Endothelial cell of umbilical vein (primary cell): ENCODE measurements at places on chromosomes 6 and 20. TPM values are rescaled to one million over a fixed set of nuclear protein-coding genes. Genes with fewer than 3 reads are reported as not detected.

Gene MCHR2
- not detected in 2 replicates for polyA plus RNA-seq

DNA sequence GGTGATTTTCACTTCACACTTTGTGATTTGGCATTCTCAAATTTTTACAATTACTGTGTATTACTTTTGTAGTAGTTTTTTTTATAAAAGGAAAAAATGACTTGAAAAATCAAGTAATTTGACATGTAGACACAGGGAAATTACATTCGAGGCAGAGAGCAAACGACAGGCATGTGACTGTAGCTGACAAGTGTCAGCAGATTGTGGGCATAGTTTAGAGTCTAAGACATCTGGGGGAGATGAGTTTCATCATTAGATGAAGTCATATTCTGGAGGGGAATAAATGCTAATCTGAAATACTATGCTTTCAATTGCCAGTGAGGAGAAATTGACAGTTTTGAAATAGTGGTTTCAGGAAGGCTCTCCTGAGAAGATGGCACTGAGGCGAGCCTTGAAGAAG is 126.0 kb downstream of the MTHFD1L start:
- DNase-seq: no peak

DNA sequence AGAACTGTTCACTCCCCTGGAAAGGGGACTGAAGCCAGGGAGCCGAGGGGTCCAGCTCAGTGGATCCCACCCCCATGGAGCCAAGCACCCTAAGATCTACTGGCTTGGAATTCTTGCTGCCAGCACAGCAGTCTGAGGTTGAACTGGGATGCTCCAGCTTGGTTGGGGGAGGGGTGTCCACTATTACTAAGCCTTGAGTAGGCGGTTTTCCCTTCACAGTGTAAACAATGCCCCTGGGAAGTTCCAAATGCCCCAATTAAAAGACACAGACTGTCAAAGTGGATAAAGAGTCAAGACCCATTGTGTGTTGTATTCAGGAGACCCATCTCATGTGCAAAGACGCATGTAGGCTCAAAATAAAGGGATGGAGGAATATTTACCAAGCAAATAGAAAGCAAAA is 150.2 kb downstream of the LPA start:
- DNase-seq: no peak

DNA sequence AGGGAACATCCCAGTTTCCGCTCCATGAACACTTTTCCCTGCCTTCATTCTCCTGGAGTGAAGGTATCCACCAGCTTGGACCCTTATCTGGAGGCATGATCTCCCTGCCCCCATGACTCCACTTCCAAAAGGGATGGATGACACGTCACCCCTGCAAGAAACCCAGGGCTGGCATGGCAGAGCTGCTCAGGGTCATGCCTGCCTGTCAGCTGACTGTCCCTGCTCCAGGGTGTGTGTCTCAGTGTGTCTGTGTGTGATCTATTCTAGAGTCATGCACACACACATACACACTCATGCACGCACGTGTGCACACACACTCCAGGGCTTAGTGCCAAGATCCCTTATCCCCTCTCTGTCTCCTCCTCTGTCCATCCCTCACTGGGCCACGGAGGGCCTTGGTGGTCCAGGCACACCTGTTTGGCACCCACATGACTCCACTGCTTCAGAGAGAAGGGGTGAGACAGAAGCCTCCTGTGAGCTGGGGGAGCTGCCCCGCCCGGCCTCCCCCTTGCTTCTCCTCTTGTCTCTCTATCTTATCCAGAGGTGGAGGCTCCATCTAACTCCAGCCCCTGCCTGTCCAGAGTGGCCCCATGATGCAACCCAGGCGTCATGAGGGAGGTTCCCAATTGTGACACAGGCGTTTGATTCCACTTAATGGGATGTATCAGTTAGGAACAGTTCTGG is 290.9 kb downstream of the CDC5L start:
- no peak for DNase-seq

GRCh38 chr6:12533586-12533985 is 183.0 kb upstream of the PHACTR1 start:
- DNase-seq: no peak

DNA sequence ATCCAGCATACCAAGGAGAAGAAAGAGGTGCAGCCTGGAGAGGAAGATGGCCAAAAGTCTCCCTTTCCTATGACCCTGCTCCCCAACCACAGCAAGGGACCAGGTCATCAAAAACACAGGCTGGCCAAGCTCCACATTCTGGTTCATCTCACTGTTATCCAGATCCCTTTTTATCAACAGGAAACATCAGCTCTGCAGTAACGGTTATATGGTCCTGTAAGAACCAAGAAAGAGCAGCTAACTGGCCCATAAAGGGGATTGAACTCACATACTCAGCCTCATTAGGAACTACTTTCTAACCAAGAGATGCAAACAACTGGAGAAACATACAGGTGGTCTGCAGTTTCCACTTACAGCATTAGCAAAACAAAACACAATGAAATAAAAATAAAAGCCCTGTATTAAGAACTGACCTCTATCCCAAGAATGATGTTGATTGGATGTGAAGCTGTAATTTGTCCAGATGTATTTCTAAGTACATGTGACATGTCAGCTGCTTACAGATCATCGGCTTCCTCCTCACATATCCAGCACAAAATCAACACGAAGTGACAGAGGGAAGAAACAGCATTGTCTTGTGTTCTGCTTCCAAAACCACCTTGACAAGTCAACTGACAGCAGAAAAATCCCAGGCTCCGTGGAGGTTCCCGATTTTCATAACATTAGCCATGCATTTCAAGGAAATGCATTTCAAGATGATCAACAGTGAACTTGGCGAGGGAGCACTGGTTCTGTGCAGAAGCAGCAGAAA is 557.2 kb upstream of the AGPAT4 start:
- DNase-seq: no peak

DNA sequence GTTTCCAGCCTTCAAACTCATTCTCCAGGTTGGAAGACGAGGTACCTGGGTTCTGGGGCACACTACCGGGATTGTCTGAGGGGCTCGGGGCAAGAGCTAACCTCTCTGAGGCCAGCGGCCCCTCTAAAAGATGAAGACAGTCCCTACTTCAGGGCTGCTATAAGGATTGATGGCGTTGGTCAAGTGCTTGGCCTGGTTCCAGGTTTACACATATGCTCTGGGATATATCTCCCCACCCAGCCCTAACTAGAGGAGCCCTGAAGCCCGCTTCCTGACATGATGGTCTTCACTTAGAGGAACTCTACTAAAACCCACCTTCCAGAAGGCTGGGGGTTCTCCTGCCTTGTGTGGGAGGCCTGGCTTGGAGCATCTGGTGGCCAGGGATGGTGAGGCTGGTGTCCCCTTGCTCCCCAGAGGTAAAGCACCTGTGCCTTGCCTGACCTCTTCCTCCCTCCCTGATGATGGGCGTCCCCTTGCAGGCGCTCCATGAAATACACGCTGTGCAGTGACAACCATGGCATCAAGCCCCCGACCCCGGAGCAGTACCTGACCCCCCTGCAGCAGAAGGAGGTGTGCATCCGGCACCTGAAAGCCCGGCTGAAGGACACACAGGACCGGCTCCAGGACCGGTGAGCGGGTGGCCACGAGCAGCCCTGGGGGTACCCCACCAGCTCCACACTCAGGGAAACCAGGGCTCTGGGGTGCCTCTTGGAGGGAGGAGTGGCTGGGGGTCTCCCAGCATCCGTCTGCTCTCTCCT is 28.7 kb downstream of the SDCBP2 start:
- DNase-seq: no peak

Gene RHAG
- not detected in 2 replicates for polyA plus RNA-seq
